ENCODE measurements at places on chromosomes 3 and 15.

- no peak for DNase-seq
Measured at GRCh38 chr3:6516143-6516542, 344.8 kb upstream of the GRM7 start.

- DNase-seq: no peak
Measured at GRCh38 chr3:185176750-185177359, 24.0 kb upstream of the C3orf70 start.

- no peak for DNase-seq
Measured at GRCh38 chr3:139187154-139187553, 142.5 kb upstream of the PRR23C start.

DNA sequence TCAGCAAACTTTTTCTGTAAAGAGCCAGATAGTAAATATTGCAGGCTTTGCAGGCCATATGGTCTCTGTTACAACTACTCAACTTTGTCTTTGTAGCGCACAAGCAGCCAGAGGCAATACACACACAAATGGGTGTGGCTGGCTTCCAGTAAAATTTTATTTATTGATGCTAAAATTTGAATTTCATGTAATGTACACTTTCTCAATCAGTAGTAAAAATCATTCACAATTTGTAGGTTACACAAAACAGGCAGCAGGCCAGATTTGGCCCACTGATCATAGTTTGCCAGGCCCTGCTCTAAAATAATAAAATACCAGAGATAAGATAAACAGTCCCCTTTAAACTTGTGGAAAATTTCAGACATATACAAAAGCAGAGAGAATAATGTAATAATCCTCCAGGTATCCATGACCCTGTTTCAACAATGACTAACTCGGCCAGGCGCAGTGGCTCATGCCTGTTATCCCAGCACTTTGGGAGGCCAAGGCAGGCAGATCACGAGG lies 330.3 kb downstream of the SHQ1 start:
- DNase-seq: no peak

DNA sequence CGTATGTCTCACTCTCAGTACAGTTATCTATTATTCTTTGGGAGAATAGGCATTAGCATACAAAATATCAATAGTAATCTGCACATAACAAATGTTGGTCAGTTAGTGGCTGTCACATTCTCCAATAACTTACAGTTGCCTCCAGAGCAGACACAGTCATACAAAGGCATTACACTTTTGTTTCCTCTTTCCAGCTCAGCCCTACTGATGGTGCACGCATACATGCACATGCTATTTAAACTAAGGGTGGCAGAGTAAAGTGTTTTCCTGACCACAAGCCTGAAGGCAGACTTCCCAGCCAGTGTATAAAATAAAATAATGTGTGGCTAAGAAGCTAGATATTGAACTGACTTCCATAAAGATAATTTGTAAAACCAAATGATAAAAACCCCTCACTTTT lies 47.6 kb downstream of the PHLDB2 start:
- no peak for DNase-seq

- DNase-seq: no peak
Measured at GRCh38 chr3:182235504-182235903, 523.8 kb downstream of the SOX2 start.

- no peak for DNase-seq
Measured at GRCh38 chr3:19937459-19938294, 3.7 kb upstream of the EFHB start.

GRCh38 chr3:168061332-168061996 lies 34.3 kb downstream of the GOLIM4 start:
- DNase-seq: no peak

DNA sequence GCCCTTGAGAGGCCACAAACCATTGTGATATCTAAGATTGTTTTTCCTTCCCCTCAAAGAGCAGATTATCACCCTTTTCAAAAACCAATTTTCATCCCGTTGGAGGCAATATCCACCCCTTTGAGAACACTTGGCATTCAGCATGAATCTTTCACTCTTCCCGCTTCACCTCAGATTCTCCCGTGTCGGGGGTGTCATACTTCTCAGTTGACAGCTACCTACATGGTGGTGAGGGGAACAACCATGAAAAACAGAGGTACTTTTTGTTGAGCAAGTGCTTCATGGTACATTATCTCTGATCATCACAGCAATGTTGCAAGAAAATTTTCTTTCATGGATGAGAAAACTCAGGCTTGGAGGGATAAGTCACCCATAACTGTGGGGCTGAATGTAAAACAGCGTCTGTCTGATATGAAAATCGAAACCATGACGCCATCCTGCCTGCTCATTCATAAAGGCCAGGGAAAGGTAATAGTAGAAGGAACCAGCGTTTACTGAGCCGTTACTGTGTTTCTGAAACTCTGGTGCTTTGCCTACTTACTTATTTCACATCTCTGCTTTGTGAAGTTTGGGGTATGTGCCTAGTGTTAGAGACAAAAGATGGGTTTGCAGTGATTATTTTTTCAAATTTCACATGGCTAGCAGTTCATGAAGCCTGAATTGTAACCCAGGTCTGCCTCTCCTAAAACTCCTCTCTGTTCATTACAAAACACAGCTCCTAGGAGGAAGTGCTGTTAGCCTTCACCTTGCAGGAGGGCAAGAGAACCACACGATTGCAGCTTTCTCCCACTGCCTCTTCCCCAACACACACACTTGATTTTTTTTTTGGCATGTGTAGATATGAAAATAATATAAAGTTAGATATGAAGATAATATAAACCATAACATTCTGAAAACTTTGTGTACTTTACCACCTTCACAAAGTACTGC lies 35.4 kb downstream of the SV2B start:
- peak; percentile 74 for DNase-seq

DNA sequence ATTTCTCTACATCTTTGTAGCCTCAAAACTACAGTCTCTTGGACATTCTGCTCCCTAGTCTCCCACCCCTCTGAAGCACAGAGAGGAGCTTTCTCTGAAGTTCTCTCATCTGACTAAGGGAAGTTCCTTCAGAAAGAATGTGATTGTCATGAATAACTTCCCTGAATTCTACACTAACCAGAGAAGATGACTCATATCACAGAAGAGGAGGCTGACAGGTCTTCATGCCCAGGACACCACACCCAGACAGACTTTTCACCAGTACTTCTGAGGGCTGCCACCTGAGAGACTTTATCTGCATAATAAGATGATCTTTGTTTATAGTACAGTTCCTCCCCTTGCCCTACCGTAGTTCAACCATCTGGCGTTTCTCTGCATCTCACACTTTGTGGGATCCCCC lies 52.8 kb downstream of the CDIN1 start:
- peak; percentile 57 for DNase-seq

- no peak for DNase-seq
Measured at GRCh38 chr15:30903497-30904187, at the start of gene FAN1. Gene FAN1 (plus strand): TSS chr15:30903915. CDS start chr15:30904664, 749 bp downstream.

DNA sequence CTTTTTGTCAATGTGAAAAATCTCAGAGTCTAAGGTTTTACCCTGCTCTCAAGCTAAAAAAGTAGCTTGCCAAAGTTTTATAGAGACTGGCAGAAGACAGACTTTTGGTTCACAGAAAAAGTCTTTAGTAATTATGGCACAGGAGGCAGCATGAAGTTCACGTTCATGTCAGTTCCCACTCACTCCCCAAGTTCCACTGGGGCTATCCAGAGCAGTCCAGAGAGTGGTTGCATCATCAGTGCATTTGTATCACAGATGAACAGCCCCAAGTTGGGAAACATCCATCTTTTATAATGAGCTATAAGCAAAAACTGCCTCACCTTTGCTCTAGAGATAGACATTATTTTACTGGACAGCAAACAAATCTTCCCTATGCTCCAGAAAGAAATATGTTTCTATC lies 454.1 kb upstream of the AGTR1 start:
- no peak for DNase-seq

- no peak for DNase-seq
Measured at GRCh38 chr3:109225516-109225915, 89.0 kb downstream of the C3orf85 start.

DNA sequence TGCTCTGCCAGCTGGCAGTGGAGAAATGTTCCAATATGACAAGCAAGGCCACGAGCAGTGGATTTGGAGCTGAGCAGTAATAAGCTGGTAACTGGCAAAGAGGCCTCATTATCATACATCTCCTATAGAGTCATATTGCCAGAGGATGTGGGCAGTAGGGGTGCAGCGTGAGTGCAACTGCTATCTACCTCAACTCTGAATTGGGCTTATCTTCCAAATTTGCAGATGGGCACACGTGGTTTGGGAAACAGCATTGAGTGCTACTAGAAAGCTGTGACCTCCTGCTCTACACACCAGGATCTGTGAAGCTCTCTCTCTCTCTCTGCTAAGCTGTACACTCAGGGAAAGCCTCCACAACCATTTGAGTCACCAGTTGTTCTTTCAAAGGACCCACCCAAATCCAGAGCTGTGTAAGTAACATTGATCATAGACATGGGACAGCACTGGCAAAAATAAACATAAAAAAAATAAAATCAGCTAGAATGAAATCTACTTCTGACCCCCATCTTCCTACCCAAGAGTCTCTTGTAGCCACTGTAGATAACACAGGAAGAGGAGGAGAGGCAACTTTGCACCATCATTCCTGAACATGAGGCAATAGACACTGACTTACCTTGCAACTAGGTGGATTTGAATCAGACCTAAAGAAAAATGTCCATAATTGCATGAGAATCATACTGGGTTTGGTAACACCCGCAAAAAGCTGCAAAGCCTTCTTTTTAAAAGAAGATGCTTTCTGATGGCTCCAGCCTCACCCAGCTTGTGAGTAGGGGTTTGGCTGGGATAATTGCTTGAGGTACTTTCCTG lies 82.9 kb upstream of the THBS1 start:
- DNase-seq: no peak

DNA sequence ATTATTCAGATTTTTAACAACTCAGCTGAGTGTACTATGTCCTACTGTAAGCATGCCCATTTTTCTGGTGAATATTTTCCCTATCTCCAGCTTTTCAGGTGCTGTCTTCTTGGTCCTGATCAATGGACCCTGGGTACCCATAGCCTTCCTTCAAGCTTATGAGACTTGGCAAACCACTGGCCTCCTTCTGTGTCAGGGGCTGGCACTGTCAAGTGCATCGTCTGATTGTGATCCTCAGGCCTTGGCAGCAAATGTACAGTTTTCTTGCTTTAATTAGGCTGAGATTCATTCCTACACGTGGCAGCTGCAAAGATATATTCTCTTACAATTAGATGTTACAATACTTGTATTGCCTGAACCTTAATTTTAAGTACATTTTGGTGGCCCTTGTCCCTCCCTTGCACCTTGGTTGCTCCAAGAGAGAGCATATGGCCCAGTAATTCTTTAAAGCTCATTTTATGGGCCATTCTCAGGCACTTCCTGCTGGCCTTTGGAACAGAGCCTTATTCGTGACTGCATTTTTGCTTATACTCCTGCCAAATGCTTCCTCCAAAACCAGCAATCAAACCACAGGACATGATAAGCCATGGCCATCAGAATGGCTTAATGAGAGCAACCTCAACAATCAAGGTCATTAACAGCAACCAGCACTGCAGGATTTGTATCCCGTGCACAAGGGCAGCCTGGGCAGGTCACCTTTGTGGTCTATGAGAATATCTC lies 179.9 kb downstream of the CNTN6 start:
- no peak for DNase-seq

DNA sequence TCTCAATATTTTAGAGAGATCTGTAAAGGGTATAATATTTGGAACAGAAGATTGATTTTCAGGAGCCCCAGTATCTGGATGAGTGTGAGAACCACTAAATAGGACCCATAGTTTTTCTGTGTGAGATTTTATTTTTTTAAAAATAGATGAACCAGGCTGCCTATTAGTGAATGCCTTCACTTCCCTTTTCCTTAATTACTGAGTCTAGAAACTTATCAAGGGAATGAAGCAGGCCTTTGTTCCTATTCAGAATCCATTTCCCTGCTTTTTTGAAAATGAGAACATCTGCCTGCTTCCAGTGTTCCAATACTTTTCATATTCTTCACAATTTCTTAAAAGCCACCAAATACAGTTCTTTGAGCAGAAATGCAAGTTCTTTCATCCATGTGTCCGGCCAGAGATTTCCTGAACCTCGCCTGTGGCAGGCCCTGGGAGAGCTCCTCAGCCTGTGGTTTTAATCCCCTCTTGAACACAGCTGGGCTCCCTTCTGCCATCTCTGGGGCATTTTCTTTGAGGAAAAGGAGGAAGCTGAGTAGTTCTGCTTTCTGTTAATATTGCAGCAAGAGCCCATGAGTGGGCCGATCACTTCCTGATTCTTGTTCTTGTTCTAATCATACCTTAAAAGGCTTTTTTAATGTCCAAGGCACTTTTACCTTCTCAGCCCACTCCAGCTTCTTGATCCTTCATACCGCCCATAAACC lies 4.7 kb downstream of the EHD4 start:
- DNase-seq: no peak

- DNase-seq: peak; percentile 45
Measured at GRCh38 chr3:58994746-58995330, 55.0 kb downstream of the CFAP20DC start.

- no peak for DNase-seq
Measured at GRCh38 chr15:82309802-82310201, 39.5 kb downstream of the GOLGA6L10 start.
